GM18507 (cell line): ENCODE measurements at places on chromosomes 6 and 20.

DNA sequence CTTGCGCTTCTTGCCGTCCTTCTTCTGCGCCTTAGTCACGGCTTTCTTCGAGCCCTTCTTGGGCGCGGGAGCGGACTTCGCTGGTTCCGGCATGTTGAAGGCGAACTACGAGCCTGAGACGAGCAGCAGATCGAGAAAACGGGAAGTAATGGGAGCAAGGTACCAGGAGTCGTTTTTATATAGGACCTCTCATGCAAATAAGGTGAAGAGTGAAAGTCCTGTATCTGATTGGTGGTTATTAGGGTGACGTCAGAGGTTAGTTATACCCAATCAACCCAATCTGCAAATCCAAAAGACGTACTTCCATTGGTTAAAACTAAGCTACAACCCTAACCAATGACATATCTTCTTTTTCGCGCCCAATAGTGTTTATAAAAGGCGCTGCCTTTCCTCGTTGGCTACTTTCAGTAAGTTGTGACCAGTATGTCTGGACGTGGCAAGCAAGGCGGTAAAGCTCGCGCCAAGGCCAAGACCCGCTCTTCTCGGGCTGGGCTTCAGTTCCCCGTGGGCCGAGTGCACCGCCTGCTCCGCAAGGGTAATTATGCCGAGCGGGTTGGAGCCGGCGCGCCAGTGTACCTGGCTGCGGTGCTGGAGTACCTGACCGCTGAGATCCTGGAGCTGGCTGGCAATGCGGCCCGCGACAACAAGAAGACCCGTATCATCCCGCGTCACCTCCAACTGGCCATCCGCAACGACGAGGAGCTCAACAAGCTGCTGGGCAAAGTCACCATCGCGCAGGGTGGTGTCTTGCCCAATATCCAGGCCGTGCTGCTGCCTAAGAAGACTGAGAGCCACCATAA, 100.6 kb upstream of the PRSS16 start:
- DNase-seq: peak; percentile 78

DNA sequence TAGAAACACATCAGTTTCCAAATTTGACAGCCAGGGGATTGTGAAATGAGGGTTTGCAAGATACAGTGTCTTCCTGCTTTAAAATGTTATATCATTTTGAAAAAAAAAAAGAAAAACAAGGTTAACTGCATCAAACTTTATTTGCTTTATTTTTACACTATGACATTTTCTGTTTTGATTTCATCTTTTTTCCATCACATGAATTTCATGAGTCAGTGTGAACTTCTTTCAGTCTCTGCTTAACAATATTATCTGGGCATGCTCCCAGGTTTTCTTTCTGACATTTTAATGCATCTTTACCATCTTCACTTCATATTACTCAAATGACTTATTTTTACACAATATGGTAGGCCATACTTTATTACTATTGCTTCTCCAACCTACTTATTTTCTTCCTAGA, 1.9 kb downstream of the NCOA7 start:
- DNase-seq: no peak

- peak; percentile 33 for DNase-seq
These were observed 121.0 kb downstream of the BCAS1 start for GRCh38 chr20:53949319-53949839.

DNA sequence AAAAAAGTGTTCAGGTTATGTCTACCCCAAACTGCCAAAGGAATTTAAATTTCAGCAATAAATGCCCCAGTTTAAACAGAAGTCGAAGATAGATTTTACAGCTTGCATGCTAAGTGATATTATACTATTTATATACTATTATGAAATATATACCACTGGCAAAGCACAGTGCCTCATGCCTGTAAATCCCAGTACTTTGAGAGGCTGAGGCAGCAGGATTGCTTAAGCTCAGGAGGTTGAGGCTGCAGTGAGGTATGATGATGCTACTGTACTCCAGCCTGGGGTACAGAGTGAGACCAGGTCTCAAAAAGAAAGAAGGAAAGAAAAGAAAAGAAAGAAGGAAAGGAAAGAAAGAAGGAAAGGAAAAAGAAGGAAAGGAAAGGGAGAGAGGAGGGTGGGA, 102.1 kb downstream of the MTFR2 start:
- DNase-seq: no peak

DNA sequence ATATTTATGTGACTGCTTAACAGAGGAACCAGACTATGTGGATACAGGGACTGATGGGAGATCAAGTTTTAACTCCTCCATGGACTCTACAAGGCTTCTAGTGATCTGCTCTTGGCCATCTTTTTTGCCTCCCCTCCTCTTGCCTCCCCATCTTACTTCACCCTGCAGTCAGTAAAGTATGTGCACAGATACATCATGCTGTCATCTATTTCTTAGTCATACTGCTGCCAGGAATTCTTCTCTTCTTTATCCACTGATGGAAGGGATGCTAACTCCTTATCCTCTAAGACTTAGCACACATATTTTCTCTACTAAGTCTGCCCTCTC, 27.6 kb upstream of the FAM83C start:
- DNase-seq: no peak

DNA sequence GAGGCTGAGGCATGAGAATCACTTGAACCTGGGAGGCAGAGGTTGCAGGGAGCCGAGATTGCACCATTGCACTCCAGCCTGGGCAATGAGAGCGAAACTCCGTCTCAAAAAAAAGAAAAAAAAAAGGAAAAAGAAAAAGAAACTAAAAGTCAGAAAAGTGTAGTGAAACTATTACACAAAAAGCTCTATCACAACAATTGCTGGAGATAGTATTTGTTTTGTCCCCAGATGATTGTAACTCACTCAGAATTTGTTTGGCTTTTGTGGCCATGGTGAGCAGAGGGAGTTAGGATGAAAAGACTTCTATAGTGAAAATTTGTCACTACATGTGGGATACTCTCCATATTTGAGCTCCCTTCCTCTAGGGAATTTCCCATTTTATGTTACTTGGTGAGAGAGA, 5.2 kb upstream of the GOPC start:
- DNase-seq: no peak

GRCh38 chr6:29919506-29920445, 22.6 kb upstream of the HLA-A start:
- DNase-seq: no peak

DNA sequence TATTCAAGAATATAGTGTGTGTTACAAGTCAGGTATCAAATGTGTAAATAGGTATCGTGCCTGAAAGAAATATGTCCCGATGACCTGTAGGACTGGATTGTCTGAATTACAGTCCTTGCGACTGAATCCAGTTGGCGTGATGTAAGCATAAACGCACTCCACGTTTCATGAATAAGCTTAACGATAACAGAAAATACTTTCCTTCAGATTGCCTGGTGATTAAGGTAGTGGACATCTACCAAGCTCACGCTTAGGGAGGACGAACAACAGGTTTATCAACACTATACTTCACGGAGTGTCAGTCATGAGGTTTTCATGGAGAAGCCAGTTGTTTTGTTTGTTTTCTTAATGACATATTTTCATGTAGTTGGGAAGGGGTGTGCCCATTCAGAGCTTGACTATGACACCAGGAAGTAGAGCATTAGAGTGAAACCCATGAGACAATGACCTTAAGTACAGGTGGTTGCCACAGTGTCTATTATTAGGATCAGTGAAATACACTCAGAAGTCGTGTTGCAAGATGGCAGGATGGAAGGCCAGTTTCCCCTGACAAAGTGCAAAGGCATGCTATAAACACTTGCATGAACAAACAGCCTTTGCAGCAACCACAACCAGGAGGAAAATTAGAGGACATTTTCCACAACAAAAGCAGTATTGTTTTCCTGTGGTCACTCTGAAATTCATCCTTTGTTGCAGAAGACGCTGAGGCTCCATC, 305.8 kb upstream of the PRDM1 start:
- no peak for DNase-seq

- no peak for DNase-seq
These were observed 38.0 kb upstream of the SCP2D1 start for GRCh38 chr20:18775633-18776032.

- DNase-seq: no peak
These were observed 26.6 kb downstream of the POFUT1 start for GRCh38 chr20:32234135-32234808.

- no peak for DNase-seq
These were observed 957 bp upstream of the VEGFA start for GRCh38 chr6:43768983-43769525.

GRCh38 chr20:33900521-33901131, 89.5 kb downstream of the CHMP4B start:
- DNase-seq: no peak
